ENCODE measurements at places on chromosomes 5 and 9.

- no peak for DNase-seq
These were observed 2.1 kb downstream of the SLC6A3 start for GRCh38 chr5:1443171-1443570.

- no peak for DNase-seq
These were observed 7.6 kb upstream of the GRPEL2 start for GRCh38 chr5:149337736-149338135.

- DNase-seq: no peak
These were observed 215.3 kb downstream of the FOXD4L6 start for GRCh38 chr9:40913096-40913719.

- no peak for DNase-seq
These were observed 1.8 kb downstream of the BNC2 start for GRCh38 chr9:16868701-16869100.

GRCh38 chr5:61966997-61967396 is 339.0 kb upstream of the KIF2A start:
- DNase-seq: no peak

Data from stimulated activated CD4-positive, alpha-beta T cell treated with anti-CD3 and anti-CD28 coated beads, Interleukin-1b, Interleukin-23, amount 100 ng/mL, for 1 hour (primary cell).